HCEC 1CT (cell line): ENCODE measurements at places on chromosomes 2 and 18.

- DNase-seq, result no peak
Observed at GRCh38 chr18:39241534-39241933, 1675.9 kb upstream of the CELF4 start.

DNA sequence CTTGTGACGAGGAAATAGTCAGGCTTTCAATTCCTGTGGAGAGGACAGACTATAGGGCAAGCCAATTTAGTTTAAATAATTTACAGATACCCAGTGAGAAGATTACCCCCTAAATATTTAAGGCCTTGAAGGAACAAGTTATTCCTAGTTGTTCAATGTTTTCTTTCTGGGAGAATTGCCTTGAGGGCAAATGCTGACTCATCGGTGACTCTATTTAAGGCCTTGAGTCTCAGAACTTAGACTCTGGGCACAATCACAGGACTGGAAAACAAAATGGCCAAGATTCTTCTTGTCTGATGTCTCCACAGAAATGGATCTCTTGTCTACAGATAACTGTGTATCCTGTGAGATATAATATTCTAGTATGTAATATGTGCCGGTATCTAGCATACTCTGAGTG is 467.1 kb downstream of the SUCLG1 start:
- DNase-seq, result no peak

- no peak for DNase-seq
Observed at GRCh38 chr2:238104691-238105371, 4.7 kb downstream of the ESPNL start.

DNA sequence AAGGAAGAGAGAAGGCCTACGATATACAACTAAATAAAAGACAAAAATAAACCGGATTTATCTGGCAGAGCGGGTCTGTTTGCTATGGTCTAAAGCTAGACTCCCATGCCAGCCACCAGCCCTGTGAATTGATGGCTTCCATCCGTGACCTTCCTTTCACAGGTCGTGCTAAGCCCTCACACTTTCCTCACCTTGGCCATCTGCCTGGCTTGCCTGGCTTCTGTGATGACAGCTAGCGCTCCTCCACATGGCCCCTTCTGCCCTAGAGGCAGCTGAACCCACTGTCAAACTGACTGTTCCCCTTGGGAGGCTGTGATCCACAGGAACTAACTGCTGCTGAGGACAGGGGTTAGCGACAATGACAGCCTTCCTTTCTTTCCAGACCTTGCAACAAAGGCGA is 32.5 kb downstream of the GAREM1 start:
- DNase-seq, result no peak

GRCh38 chr2:182110347-182110746 is 124.7 kb downstream of the PPP1R1C start:
- DNase-seq, result no peak

DNA sequence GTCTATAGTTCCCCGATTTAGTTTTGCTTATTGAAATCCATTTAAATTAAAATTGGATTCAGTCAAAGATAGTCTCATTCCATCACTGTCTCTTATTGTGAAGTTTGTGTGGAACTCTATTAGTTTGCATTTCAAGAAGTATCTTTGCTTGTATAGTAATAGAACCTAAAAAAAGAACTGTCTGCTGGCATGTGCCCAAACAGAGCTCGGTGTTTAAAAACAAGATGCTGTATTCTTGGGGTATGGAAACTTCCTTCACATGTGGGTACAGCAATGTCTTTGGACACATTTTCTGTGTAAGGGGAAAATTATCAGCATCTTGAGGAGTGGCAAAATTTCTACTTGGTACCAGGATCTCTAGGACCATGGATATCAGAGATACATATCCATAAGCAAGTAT is 292.6 kb downstream of the PLCL1 start:
- no peak for DNase-seq

DNA sequence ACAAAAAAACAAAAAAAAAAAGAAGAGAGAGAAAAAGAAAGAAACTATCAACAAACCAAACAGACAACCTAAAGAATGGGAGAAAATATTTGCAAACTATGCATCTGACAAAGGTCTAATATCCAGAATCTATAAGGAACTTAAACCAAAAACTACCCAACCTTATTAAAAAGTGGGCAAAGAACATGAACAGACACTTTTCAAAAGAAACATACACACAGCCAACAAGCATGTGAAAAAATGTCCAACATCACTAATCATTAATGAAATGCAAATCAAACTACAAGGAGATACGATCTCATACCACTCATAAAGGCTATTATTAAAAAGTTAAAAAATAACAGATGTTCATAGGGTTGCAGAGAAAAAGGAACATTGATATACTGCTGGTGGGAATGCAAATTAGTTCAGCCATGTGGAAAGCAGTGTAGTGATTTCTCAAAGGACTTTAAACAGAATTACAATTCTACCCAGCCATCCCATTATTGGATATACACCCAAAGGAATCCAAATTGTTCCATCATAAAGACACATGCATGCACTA is 7.2 kb upstream of the POLE4 start:
- no peak for DNase-seq

GRCh38 chr2:109384308-109385271 is 229.2 kb downstream of the SEPTIN10 start:
- no peak for DNase-seq

- no peak for DNase-seq
Observed at GRCh38 chr2:221423210-221423804, 148.8 kb downstream of the EPHA4 start.

DNA sequence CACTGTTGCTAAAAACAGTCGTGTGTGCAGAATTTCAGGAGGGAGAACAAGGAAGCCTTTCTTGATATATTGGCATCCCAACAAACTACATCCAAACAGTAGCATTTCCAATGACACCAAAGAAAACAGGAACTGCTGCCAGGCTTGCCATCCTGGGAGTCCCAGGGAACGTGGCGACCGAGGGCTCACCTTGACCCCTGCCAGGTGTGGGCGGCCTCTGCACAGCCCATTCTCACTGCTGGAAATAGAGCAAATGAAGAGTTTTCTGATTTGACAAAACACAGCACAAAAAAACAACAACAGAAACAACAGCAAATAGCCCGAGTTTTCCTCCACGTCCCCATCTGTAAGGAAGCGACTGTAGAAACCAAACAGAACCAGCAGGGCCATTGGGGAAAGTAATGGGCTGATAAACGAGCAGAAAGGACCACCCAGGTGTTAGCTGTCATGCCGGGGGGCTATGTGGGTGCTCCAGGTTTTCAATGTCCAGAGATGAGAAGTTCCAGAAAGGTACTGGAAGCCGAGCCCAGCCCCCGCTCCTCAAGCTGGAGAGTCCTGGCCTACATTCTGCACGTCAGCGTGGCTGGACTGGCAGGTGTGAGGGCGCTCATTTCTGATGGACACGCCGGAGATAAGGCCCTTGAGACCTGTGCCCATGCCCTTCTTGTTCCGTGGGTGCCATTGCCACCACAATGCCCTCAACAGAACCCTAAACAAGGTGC is 80.8 kb downstream of the TWIST2 start:
- DNase-seq, result no peak

DNA sequence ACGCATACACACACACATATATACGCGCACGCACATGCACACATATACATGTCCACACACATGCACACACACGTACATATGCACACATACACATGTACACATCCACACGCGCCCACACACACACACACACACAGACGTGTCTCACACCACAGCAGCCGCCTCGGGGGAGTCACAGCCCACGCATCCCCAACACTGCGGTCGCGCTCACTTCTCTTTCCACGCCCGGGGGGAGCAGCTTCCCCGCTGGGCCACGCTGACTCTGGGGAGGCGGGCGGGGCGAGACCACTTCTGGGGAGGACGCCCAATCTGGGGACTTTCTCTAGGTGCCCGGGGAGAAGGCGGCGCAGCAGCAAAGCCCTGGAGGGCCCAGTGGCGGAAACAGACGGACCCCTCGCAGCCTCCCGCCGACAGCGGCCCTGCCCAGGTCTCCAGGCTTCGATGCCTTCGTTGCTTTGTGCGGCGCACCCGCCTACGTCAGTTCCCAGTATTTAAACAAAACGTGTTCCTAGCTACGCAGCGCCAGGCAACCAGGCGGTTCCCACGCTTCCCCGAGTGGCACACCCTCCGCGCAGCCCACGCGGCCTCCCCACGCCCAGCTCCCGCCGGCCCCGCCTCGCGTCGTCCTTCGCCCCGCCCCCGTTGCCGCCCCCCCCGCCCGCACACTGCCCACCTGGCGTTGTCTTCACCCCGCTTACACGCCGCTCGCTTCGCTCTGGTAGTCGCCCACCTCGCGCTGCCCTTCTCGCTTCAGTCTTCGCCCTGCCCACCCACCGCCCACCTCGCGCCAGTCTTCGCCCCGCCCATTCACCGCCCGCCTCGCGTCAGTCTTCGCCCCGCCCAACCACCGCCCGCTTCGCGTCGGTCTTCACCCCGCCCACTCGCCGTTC is 810 bp upstream of the RBFA start:
- no peak for DNase-seq

DNA sequence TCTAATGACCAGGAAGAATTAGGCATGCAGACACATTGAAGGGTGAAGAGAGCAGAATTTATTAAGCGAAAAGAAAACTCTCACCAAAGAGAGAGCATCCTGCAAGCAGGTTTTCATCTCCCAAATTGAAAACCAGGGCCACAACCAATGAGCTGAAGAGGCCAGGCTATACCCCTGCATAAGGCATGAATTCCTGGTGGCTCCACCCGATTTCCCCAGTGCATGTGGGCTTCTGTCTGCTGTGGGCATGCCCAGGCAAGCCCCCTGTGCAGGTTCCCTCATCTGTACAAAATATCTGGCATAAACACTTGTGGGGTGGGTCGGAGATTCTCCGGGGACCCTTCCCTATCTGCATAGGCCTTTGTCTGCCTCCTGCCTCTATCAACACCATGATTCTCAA is 621.6 kb upstream of the LRRTM1 start:
- no peak for DNase-seq

DNA sequence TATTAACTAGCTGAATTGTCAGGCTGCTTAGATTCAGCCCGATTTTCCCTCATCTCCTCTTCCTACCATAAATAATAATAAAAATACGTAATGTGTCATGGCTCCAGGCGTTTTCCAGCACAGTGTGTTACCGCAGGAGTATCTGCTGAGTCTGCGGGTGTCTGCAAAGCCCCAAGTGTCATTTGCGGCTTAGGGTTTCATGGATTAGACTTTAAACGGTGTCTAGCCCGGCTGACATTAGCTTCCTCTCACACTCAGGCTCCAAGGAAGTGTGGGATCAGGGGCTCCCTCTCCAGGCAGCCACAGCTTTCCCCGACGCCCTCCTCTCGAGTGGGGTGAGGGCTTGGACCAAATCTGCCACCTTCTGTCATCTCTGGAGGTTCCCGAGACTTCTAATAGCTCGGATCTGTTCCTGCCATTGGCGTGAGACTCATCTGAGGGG is 14.1 kb upstream of the HOXD1 start:
- DNase-seq, result no peak

GRCh38 chr2:215019521-215020145 is 118.8 kb downstream of the ABCA12 start:
- no peak for DNase-seq

DNA sequence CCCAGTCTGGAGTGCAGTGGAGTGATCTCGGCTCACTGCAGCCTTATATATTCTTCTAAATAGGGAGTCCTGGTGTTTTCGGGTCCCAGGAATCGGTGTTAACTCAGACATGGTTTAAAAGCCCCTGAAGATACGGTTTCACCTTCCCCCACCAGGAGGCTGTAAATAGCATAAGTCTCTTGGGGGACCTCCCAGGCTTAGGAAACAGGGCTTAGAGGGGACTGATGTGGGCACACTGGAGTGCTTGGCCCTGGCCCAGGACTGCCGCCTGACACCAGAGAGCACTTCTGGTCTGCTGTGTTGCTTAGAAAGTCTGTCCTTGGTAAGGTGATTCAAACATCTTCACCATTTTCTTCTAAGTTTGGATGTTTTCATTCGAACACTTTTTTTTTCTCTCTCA is 39.7 kb upstream of the MAP4K4 start:
- no peak for DNase-seq

GRCh38 chr2:218975060-218975777 is 9.8 kb downstream of the FEV start:
- no peak for DNase-seq

DNA sequence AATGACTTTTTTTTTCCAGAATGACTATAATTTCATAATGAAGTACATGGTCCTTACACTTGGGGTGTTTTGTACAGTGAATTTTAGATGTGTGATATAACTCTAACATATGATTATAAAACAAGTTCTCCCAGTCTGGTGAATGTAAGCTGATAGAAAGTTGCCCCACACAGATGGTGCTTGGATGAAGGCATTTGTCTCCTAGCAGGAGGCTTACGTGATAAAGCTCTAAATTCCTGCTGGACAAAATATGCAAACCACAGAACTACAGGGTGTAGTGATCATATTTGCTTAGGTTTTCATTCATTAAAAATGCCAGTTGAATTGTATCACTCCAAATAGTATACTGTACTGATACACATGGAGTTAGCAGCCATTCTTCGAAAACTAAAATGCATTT is 85.5 kb downstream of the DSC3 start:
- no peak for DNase-seq

- DNase-seq, result no peak
Observed at GRCh38 chr2:182173944-182174622, 188.4 kb downstream of the PPP1R1C start.

- DNase-seq, result no peak
Observed at GRCh38 chr2:240932001-240932723, 26.0 kb downstream of the CROCC2 start.

- DNase-seq, result no peak
Observed at GRCh38 chr2:154688373-154688772, 10.1 kb upstream of the KCNJ3 start.

DNA sequence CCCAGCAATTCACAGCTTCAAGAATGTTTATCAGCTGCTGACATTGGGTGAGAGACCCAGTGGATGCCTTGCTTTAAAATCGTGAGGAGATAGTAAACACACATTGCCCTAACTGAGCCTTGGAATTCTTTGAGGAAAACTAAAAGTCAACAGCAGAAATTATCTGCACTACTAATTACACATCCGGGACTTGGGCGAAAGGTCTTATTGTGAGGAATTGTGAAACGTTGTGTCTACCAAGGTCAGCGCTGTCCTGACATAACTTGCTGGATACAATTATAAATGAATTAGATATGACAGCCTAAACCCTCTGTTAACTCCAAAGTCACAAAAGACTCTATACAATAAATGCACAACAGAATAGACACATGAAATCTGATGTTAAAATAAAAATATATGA is 121.4 kb downstream of the ST6GAL2 start:
- no peak for DNase-seq

DNA sequence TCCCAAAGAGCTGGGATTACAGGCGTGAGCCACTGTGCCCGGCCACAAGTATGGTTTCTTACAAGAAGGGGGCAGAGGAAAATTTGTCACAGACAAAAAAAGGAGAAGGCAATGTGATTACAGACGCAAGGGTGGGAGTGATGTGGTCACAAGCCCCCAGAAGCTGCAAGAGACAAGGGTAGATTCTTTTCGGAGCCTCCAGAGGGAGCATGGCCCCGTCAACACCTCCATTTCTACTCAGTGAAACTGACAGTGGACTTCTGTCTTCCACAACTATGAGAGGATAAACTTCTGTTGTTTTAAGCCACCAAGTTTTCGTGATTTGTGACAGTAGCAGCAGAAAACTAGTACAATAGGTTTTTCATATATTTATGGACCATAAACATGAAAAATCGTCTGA is 2.1 kb upstream of the TCF7L1 start:
- DNase-seq, result no peak
